ENCODE measurements at places on chromosomes 13 and 19.

- no peak for DNase-seq
Observed at GRCh38 chr19:47878906-47879305, 7.2 kb downstream of the SULT2A1 start.

- DNase-seq: peak; percentile 76
Observed at GRCh38 chr19:49387936-49388372, at the start of gene KASH5. Gene KASH5 (plus strand): TSS chr19:49388249. CDS start chr19:49390884, 2,635 bp downstream.

DNA sequence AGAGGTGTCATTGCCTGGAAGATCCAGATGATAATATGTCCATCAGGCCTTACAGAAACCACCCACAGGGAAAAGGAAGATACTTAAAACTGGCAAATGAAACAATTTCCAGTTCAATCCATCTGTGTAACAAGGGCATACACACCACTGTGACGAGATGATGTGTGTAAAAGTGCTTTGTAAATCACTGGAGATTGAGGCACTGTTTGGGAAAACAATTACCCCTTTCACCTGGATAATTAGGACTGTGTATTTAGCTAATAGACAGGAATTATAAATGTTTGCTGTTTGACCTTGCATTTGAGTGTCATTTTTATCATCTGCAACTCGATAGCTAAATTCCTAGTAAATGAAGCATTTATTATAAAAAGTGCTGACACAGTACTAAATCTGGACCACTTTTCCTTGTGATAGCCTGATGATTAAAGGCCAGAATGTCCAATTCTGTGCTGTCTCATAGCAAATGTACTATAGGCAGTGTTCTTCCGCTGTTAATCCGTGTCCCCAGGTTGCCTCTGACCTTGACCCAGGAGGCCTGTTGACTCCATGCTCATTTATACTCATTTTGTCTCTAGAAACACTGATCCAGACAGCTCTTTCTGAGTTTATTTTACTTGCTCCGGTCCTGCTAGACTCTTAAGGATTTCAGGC is 105.8 kb downstream of the LACC1 start:
- DNase-seq: no peak

GRCh38 chr13:113931841-113932459 is 41.9 kb downstream of the C13orf46 start:
- peak; percentile 11 for DNase-seq

DNA sequence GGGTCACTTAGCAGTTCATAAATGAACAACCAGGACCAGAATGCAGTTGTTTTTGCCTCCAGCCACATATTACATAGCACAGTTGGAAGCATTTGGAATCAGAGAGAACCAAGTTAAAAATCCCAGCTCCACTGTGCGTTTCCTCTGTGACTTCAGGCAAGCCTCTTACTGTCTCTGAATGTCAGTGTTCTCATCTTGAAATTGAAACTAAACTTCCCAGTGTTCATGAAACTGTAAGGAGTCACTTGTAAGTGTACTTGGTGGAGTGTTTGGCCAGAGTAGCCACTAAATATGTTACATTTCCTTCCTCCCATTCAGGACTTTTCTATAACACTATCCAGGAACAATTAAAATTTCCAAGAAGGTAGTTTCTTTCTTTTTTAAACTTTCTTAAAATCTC is 276.8 kb downstream of the KCNRG start:
- DNase-seq: no peak

DNA sequence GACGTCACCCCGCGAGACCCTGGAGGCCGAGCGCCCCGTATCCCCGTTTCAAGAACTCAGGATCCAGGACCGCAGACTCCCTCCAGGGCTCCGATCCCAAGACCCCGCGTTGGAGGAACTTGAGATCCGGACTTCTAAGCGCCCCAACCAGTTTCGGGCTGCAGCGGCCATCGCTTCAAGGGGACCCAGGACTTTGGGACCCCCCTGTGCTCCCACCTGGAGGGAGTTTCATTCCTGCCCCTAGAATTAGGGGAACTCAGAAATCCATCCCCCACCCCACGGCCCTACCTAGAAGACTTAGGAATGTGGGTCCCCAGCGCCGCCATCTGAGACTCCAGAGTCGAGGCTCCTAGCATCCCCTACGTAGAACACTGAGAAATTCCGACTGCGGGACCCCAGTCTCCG is 400 bp downstream of the PLEKHG2 start:
- no peak for DNase-seq

GRCh38 chr13:24301911-24302310 is 7.5 kb upstream of the C1QTNF9 start:
- DNase-seq: no peak

GRCh38 chr19:57241176-57241575 is 744 bp downstream of the ZNF805 start:
- peak; percentile 28 for DNase-seq

DNA sequence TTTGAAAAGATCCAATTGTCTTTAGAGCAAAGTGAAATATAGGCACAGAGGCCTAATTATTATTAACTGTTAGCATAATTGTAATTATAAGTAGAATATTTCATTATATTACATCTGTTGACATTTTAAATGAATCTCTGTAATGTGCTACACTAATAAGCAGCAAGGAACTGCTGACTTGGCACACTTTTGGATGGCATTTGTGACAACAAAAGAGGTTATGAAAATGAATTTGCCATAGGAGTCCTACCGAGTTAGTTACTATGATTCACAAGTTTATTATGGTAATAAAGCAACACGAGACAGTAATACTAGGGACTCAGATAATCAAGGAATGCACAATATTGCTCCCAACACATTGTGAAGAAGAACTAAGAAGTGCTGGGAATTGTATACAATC is 213.8 kb upstream of the PCDH9 start:
- DNase-seq: no peak

DNA sequence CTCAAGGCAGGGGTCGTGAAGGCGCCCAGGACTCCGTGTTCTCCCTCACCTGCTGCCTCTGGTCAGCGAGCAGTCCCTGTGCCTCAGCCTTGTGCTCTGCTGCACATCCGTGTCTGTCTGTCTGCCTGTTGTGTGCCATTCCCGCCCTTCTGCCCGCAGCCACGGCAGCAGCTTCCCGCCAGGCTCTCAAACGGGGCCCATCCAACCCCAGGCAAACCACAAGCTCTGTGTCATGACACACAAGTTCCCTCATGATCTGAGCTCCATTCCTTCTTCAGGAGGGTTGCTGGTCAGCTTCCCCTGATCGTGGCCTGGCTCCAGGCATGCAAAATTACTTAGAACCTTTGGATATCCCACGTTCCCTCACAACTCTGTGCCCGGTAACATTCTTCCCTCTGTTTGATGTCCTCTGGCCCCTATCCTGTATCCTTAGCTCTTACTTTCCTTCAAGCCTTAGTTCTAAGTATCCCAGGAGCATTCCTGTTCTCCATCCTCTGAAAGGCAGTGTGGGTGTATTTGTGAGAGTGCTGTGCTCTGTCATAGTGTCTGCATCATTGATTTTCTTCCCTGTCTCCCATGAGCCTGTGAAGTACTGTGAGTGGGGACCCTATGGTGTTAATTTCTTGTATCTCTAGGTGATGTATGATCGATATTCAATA is 3.2 kb downstream of the GPR183 start:
- DNase-seq: peak; percentile 50

GRCh38 chr13:45195421-45195820 is 5.4 kb downstream of the KCTD4 start:
- no peak for DNase-seq

DNA sequence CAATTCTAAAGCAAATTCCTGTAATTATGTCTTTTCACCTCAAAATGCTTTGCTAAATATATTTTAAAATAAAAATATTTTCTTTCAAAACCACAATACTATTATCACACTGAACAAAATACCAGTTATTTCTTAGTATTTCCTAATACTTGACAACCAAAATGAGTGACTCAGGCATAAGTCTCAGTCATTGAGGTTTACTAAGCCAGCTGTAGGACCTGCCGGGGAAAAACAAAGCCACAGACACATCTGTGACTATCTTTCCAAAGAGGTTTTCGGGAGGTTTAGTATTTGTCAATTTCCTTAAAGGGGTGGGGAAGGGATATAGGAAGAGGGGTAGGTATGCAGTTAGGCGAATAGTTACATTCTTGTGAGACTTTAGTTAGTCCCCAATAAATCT is 3.2 kb upstream of the ZNF235 start:
- no peak for DNase-seq

DNA sequence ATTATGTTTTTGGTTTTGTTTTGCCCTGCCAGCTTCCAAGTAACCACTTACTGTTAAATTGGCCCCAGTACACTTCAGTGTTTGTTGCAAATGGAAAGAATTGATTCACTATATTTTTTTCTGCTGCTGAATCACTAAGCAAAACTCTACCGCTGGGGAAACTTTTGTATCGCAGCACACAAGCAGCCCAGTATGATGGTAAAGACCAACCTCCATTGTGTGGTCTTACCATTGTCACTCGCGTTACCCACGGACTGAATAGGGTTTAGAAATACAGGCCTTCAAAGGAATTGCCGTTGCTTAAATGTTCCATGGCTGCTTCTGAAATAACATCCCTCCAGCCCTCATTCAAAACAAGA is 7.9 kb downstream of the SPATA13 start:
- DNase-seq: no peak

- DNase-seq: no peak
Observed at GRCh38 chr13:112509190-112509589, 78.8 kb downstream of the TUBGCP3 start.

- DNase-seq: peak; percentile 90
Observed at GRCh38 chr13:111006506-111007031, 91.7 kb upstream of the ANKRD10 start.

DNA sequence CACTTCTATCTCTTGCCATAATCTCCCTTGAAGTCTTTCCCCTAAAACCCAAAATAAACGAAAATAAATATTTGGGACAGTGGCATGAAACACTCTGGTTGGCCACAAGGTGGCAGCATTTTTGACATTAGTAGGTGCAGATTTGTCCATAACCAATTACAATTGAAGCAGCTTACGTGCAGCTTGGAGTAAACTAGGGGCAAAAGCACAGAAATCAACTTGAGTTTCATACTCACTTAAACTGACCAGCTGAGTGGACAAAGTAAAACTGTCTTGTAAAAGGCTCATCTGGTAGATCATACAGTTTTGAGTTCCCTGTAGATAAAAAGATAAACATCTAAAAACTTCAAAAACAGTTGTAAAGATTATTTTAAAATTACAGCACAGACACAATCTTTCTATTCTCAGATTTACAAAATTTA is 18.8 kb downstream of the PDCD5 start:
- peak; percentile 31 for DNase-seq

DNA sequence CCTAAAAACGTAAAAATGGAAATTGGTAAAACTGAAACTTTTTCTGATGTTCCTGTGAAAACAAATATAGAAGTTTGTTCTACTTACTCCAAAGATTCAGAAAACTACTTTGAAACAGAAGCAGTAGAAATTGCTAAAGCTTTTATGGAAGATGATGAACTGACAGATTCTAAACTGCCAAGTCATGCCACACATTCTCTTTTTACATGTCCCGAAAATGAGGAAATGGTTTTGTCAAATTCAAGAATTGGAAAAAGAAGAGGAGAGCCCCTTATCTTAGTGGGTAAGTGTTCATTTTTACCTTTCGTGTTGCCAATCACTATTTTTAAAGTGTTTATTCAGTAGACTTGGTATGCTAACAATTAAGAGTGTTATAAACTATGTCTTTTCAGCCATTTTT is 25.6 kb downstream of the BRCA2 start:
- DNase-seq: no peak

- DNase-seq: peak; percentile 14
Observed at GRCh38 chr19:51697169-51697776, 4.1 kb downstream of the SPACA6 start.

GRCh38 chr19:45075301-45076028 is 813 bp downstream of the ZNF296 start:
- DNase-seq: peak; percentile 86

- no peak for DNase-seq
Observed at GRCh38 chr19:54324071-54324470, 11.1 kb upstream of the LILRA5 start.

- DNase-seq: no peak
Observed at GRCh38 chr13:98441056-98441676, 135.7 kb downstream of the STK24 start.

GRCh38 chr13:62919491-62919890 is 1503.8 kb upstream of the PCDH20 start:
- no peak for DNase-seq

DNA sequence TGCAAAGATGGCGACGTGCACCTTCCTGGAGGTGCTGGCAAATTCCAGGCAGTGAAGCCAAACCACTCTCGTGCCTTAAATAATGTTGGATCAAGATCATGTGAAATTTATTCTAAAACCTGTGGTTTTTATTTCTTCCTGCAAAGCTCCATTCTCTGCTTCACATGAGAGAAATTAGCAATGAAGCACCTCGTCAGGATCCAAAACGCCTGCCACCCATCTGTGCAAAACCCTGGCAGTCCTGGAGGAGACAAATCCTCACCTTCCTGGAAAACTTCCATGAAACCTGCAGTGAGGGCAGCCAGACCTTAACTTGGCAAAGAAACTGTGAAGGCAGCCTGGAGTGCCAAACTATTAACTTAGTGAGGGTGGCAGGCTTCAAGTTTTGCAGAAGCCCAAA is 47.6 kb downstream of the CHST8 start:
- DNase-seq: no peak

- no peak for DNase-seq
Observed at GRCh38 chr19:2805261-2805900, 14.3 kb upstream of the ZNF554 start.

- DNase-seq: no peak
Observed at GRCh38 chr13:63279136-63279535, 1863.5 kb upstream of the PCDH20 start.

GRCh38 chr13:51759240-51759639 is 44.7 kb downstream of the DHRS12 start:
- DNase-seq: no peak

- no peak for DNase-seq
Observed at GRCh38 chr13:62524498-62524897, 1108.8 kb upstream of the PCDH20 start.

DNA sequence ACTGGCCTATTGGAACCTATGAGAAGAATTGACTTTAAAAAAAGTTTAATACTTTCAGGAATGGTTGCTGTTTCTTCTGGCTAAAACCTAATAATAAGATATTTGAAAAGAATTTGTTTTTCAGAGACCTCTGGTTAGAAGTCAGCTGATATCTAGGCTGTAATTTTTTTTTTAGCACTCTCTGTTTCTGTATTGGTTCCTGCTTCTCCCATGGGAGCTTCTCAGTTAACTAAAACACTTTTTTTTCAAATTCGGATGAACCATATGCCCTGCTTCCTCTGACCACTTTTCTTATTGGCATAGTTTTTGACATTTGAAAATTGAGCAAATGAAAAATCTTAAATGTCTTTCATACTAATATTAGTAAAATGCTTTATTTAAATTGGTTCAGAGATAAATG is 163.5 kb upstream of the SLC10A2 start:
- no peak for DNase-seq

- DNase-seq: no peak
Observed at GRCh38 chr19:16470911-16471811, 609 bp downstream of the EPS15L1 start.

DNA sequence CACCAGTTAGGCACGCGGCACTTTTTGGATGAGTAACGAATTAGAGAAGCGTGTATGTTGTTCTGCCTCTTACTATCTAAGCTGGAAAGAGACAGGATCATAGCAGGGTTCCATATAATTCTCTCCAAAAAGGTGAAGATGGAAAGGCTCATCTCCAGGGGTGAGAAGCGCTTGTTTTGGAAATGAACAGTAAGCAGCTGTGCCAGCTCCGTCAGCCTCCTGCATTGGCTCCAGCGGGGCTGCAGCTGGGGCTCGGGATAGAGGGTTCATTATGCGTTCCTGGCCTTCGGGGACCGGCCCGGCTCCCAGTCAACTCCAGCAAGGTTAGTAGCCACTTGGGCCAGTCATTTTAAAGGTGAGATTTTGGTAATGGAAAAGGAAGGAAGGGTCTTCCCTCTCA is 155.5 kb downstream of the COL4A1 start:
- no peak for DNase-seq
